Lung (tissue), 17 donors: ENCODE measurements at places on chromosomes 5 and 9. TPM values are rescaled to one million over a fixed set of nuclear protein-coding genes. Genes with fewer than 3 reads are reported as not detected.

- H3K4me3 ChIP-seq, result no peak overlapping the region
- no peak overlapping the region for H3K27ac ChIP-seq
- no peak for DNase-seq
- no peaks in the 10 kb centered on the region for H3K4me1 ChIP-seq
- no peaks in the 10 kb centered on the region for H3K36me3 ChIP-seq
Observed at GRCh38 chr5:111953351-111954127, 196.5 kb upstream of the NREP start.

- no peaks in the 10 kb centered on the region for H3K4me1 ChIP-seq
- H3K4me3 ChIP-seq, result no peak overlapping the region
- DNase-seq, result no peak
- no peaks in the 10 kb centered on the region for H3K27me3 ChIP-seq
- H3K27ac ChIP-seq, result no peak overlapping the region
Observed at GRCh38 chr5:17001428-17001827, 65.3 kb upstream of the MYO10 start.

GRCh38 chr9:101311758-101312420 is 72.9 kb downstream of the BAAT start:
- no peaks in the 10 kb centered on the region for H3K27me3 ChIP-seq
- no peaks in the 10 kb centered on the region for H3K36me3 ChIP-seq

DNA sequence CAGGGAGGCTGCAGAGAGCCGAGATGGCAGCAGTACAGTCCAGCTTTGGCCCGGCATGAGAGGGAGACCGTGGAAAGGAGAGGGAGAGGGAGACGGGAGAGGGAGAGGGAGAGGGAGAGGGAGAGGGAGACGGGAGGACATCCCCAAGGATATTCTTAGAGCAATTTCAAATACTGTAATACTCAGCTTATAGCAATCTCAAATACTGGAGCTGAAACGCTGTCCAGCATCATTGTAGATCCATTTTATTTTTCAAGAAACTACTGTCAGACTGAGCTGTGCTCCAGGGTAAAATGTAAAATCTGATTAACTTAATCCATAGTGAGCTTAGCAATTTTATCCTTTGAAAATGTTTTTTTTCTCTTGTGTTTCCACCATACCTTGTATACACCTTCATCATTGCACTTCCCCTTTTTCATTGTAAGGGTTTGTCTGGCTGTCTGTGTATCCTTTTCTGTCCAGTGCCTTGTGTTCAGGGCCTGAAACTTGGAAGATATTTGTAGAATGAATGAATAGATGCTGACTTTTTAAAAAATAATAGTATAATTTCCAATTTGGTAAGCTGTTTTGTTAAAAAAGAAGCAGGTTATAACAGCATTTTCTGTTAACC is 64.0 kb upstream of the LRRC70 start:
- no peak for DNase-seq
- H3K4me3 ChIP-seq, result no peak overlapping the region
- H3K36me3 ChIP-seq, result no peaks in the 10 kb centered on the region
- no peaks in the 10 kb centered on the region for H3K27me3 ChIP-seq

DNA sequence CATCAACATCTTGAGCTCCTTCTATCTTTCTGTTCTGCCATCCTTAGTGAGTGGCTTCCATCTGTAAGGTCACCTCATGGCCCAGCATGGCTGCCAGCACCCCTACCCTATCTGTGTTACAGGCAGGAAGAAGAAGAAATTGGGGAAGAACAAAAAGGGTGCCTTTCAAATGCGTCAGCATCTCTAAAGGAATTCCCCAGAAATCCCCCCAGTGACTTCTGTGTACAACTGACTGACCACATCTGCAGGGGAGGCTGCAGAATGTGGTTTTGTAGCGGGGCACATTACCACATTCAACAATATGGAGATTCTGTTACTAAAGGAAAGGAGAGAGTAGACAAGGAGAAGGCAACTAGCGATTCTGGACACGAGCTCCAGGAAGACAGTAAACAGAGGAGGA is 40.1 kb downstream of the ALG2 start:
- no peak overlapping the region for H3K27ac ChIP-seq
- H3K4me3 ChIP-seq, result no peak overlapping the region
- peaks cover 16% of the 10 kb centered on the region for H3K4me1 ChIP-seq
- no peaks in the 10 kb centered on the region for H3K27me3 ChIP-seq
- H3K36me3 ChIP-seq, result no peaks in the 10 kb centered on the region

DNA sequence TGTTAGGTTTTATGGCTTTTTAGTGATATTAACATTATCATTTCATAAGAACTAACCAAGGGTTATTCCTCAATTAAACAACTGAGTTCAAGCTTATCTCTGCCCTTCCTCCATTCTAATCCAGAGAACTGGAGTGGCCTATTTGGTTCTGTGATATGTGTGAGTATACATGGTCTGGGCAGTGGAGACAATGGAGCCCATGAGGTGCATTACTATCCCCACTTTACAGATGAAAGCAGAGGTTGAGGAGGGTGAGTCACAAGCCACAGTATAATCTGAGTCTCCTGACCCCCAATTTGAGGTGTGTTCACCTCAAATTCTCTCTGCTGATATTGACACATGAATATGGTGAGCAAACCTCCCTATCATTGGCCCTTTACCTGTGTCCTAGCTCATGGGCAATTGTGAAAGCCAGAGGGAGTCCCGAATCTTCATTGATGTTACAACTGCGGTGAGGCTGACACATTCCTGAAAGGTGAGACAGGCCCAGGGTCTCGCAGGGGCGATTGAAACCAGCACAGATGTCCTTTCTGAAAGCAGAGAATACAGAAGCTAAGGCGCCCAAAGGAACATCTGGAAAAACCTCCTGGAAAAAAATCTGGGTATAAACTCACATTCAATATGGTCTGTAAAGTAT is 217.2 kb downstream of the TARS1 start:
- no peaks in the 10 kb centered on the region for H3K27me3 ChIP-seq
- H3K4me1 ChIP-seq, result no peaks in the 10 kb centered on the region
- no peak overlapping the region for H3K4me3 ChIP-seq
- DNase-seq, result no peak
- H3K36me3 ChIP-seq, result no peaks in the 10 kb centered on the region
- no peak overlapping the region for H3K27ac ChIP-seq

DNA sequence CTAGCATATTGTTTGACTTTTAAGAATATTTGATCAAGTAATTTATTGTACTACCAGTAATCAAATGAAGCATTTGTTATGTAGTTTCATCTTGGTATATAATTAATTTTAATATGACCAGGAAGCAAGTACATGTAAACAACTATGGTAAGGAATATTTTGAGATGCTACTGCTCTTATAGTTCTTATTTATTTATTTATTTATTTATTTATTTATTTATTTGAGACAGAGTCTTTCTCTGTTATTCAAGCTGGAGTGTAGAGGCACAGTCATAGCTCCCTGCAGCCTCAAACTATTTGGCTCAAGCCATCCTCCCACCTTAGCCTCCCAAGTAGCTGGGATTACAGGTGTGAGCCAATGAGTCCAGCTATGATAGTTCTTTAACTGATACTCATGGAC is 8.1 kb downstream of the PPIP5K2 start:
- H3K36me3 ChIP-seq, result no peaks in the 10 kb centered on the region
- H3K27ac ChIP-seq, result no peak overlapping the region
- no peak for DNase-seq
- H3K4me3 ChIP-seq, result no peak overlapping the region
- H3K4me1 ChIP-seq, result no peaks in the 10 kb centered on the region

- H3K36me3 ChIP-seq, result no peaks in the 10 kb centered on the region
- no peaks in the 10 kb centered on the region for H3K27me3 ChIP-seq
- no peak for DNase-seq
- H3K4me3 ChIP-seq, result no peak overlapping the region
Observed at GRCh38 chr9:83698976-83699585, 8.7 kb downstream of the UBQLN1 start.

DNA sequence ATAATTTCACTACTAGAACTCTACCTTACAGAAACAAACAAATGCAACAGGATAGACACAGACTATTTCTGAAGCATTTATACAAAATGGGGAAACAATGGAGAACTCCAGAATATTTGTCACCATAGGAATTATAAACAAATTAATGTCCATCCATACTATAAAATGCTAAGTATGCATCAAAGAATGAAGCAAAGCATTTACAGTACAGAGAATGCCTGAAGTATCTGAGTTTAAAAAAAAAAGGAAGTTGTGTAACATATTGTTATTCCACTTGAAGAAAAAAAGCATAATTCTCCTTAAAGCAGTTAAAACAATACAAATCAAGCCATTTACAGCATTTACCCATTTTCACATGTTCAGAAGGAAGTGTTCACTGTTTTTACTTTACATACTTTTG is 53.0 kb downstream of the DROSHA start:
- no peaks in the 10 kb centered on the region for H3K4me1 ChIP-seq
- no peak overlapping the region for H3K27ac ChIP-seq
- no peaks in the 10 kb centered on the region for H3K27me3 ChIP-seq
- DNase-seq, result no peak
- H3K36me3 ChIP-seq, result peaks cover 6% of the 10 kb centered on the region
- no peak overlapping the region for H3K4me3 ChIP-seq

DNA sequence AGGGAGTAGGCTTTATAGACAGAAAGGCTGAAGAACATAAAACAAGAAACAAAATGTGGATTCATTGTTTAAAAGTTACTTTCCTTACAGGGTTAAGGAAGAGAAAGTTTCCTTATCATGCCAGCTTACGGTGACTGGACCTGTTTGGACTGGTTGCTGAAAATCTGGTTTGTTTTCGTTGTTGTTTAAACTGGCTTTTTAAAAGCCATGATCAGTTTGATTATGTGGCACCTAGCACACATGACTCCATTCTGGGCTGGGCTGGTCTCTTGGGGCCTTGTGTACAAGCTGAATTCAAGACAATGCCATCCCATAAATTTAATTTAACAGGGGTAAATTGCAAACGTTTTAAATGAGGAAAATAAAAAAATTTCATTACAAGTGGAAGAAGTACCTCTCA is 18.4 kb upstream of the ZNF474 start:
- H3K27ac ChIP-seq, result no peak overlapping the region
- no peaks in the 10 kb centered on the region for H3K36me3 ChIP-seq
- no peak overlapping the region for H3K4me3 ChIP-seq
- H3K27me3 ChIP-seq, result no peaks in the 10 kb centered on the region
- no peak for DNase-seq
- H3K4me1 ChIP-seq, result peaks cover 5% of the 10 kb centered on the region

The TNFSF8 gene
- total RNA-seq, result 8.7 TPM

The IL4 gene
- not detected for total RNA-seq
